Psoas muscle (tissue), 8 donors: ENCODE measurements at places on chromosomes 2 and 18. TPM values are rescaled to one million over a fixed set of nuclear protein-coding genes. Genes with fewer than 3 reads are reported as not detected.

- no peaks in the 10 kb centered on the region for H3K36me3 ChIP-seq
- DNase-seq, result no peak
- H3K4me3 ChIP-seq, result no peak overlapping the region
- H3K4me1 ChIP-seq, result no peaks in the 10 kb centered on the region
Measured at GRCh38 chr18:50775207-50775606, 44.6 kb downstream of the MRO start.

DNA sequence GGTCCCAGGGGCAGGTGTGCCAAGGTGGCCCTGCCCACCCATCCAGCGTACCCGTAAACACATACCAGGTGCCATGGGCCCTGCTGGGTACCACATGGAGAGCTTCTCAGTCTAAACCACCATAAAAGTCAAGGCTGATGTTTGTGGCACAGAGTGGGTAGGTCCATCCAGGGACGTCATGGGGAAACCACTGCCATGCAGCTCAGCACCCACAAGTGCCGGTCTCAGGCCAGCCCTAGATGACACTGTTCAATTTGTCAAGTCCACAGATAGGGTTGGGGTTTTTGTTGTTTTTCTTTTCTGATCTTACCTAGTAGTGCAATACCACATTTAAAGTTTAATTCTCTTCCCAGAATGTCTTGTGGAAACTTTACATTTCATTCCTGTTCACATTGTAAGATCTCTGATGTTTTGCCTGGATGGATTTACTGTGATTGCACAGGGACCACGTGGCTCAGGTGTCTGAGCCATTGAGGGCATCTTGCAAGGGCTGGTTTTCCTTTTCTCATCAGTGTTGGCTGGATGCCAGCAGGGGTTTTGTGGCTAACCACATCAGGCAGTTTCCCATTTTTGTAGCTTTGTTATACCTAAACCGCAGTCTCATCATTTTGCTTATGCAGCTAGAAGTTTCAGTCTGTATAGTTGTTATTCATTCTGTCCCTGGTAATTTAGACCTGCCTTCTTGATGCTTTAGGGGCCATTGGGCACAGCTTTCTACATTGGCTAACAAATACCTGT is 64.7 kb downstream of the STK25 start:
- H3K36me3 ChIP-seq, result peaks cover 73% of the 10 kb centered on the region
- DNase-seq, result no peak
- no peaks in the 10 kb centered on the region for H3K4me1 ChIP-seq
- no peak overlapping the region for H3K4me3 ChIP-seq
- H3K27ac ChIP-seq, result no peak overlapping the region
- no peaks in the 10 kb centered on the region for H3K27me3 ChIP-seq

GRCh38 chr2:217943446-217944321 is 59.1 kb downstream of the TNS1 start:
- peak overlapping the region; percentile 87 for H3K27ac ChIP-seq
- H3K4me1 ChIP-seq, result peaks cover 51% of the 10 kb centered on the region
- DNase-seq, result peak; percentile 80
- peak overlapping the region; percentile 75 for H3K4me3 ChIP-seq

GRCh38 chr2:101121174-101121573 is 30.0 kb downstream of the TBC1D8 start:
- H3K4me3 ChIP-seq, result no peak overlapping the region
- peak; percentile 74 for DNase-seq
- H3K27me3 ChIP-seq, result no peaks in the 10 kb centered on the region
- peak overlapping the region; percentile 94 for H3K27ac ChIP-seq
- no peaks in the 10 kb centered on the region for H3K36me3 ChIP-seq

- H3K27ac ChIP-seq, result no peak overlapping the region
- H3K36me3 ChIP-seq, result no peaks in the 10 kb centered on the region
- no peak for DNase-seq
Measured at GRCh38 chr18:45231617-45232016, 383.7 kb upstream of the SLC14A2 start.

- H3K36me3 ChIP-seq, result no peaks in the 10 kb centered on the region
- peaks cover 4% of the 10 kb centered on the region for H3K4me1 ChIP-seq
- H3K4me3 ChIP-seq, result no peak overlapping the region
- no peak for DNase-seq
- H3K27me3 ChIP-seq, result no peaks in the 10 kb centered on the region
Measured at GRCh38 chr18:9741406-9741792, 33.3 kb downstream of the RAB31 start.

DNA sequence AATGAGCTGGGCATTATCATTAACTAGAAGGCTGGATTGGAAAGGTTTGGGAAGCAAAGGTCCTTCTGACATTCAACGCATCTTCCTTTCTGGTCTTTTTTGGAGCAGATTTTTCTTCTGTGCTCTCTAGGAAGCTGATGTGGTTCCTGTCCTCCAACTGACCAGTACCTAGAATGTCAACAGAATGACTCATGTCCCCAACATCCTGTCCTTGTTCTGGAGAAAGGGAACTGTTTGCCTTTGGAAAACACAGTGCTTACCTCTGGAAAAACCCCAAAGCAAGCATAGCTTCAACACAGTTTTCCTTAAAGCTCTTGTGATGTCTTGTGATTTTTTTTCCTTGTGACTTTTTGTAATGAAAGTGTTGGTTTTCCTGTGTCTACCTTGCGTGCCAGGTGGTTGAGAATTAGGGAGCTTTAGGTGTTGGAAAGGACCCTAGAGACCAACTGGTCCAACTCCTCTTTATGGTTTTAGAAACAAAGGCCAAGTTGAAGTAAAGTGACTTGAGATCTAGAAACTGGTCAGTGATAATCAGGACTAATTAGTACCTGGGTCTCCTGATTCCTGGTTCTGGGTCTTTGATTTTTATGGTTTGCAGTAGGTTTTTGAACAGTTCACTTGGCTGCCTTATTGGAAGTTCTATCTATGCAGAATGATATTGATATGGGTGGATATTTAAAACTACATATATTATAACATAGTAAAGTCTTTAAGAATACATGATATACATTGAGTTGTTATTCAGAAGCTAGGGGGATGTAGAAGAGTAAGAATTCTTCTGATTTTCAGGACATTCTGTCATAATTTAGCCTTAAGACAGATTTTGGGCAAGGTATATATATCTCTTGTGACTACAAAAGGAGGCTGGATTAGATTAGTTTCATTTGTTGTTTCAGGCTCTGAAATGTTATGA is 70.5 kb downstream of the FMNL2 start:
- no peaks in the 10 kb centered on the region for H3K36me3 ChIP-seq
- no peak overlapping the region for H3K4me3 ChIP-seq
- no peaks in the 10 kb centered on the region for H3K27me3 ChIP-seq

GRCh38 chr18:23105581-23106219 is 29.6 kb upstream of the CABLES1 start:
- peak overlapping the region; percentile 25 for H3K4me3 ChIP-seq
- H3K27me3 ChIP-seq, result no peaks in the 10 kb centered on the region
- H3K36me3 ChIP-seq, result no peaks in the 10 kb centered on the region
- no peak for DNase-seq
- H3K4me1 ChIP-seq, result no peaks in the 10 kb centered on the region
- H3K27ac ChIP-seq, result no peak overlapping the region

The COL3A1 gene
- polyA plus RNA-seq, result 9.4 TPM

The ACVR1C gene
- 0.34 TPM for polyA plus RNA-seq

The HOXD9 gene
- 4.1 TPM for polyA plus RNA-seq

The KCNIP3 gene
- polyA plus RNA-seq, result 1.3 TPM
